Activated T-cell treated with anti-CD3 and anti-CD28 coated beads, Interleukin-2, amount 50 U/mL, for 24 hours (primary cell): ENCODE measurements at places on chromosomes 1 and 21.

DNA sequence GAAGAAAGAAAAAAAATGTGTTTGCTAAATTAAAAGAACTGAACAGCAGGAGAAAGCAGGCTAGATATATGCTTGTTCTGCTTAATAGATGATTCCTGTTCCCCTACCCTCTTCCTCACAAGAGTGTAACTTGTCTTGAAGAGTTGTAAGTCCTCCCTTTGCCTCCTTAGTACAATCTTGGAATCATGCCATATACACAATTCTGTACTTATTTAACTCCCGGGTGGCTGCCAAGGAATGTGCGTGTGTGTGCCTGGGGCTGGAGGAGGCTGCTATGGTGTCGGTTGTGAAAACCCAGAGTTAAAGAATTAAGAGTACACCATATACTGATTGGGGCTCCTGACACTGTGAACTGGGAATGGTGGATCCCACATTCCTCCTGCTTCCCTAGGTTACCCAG, 194.2 kb downstream of the SIPA1L2 start:
- no peak for DNase-seq

DNA sequence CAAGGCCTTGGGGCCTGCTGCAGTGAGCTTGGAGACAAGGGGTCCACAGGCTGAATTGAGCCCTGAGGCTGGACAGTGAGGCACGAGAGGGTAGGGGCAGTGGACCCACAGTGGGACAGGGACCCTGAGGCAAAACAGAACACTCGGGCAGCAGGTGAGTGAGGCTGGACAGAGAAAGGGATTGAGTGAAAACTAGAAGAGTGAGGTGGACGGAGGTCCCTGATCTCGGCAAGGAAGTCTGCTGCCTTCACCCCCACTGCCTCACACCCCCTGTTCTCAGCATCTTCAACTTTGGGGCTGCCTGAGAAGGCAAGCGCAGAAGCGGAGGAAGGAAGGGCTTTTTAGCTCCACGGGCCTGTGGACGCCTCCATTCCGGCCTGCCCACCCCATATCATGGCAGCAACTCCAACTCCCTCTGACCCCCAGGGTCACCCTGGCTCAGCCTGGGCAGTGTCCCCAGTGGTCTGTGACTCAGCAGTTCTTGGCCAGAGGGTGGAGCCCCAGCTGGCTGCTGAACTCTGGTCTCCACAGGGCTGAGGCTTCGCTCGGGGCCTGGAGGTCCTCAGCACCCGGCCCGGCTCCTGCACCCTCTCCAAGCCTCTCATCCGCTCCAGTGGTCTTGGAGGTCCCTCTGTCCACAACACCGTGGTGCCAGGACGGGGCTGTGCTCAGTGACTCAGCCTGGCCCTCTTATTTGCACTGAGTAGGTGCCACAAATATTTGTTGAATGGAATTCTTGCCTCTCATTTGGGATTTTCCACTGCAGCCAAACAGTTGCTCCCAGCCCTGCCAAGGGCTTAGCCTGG, 60.0 kb upstream of the EPS8L3 start:
- DNase-seq = no peak

DNA sequence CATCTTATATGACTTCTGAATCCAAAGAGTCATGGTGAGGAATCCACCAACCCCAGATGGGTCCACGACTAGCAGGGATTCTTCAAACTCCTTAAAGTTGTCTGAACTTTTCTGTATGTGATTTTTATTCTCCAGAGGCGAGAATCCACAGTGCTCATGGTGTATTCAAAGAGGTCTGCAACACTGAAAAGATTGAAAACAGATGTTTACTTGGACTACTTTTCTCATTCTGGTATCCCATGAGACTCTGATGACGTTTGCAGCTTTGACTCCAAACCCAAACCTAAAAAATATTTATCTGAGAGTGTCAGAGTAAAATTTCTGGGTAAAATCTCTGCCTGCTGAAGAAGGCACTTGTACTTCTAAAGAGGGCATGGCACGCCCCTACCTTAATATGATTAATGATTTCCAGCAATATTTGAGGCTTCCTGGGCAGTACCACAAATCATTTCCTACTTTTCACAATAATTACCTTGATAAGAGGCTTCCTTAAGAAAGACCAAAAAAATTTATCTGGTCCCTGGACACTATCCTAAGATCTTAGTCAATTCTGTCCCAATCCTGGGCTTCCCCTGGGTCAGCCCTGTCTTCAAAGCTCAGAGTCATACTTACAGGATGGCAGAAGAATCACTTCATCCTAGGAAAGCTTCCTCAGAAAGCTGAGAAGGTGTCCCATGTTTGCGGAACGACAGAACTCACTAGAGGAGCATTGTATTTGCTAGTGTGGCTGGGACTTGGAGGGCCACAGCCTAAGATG, 76.5 kb upstream of the MAP10 start:
- DNase-seq = no peak

DNA sequence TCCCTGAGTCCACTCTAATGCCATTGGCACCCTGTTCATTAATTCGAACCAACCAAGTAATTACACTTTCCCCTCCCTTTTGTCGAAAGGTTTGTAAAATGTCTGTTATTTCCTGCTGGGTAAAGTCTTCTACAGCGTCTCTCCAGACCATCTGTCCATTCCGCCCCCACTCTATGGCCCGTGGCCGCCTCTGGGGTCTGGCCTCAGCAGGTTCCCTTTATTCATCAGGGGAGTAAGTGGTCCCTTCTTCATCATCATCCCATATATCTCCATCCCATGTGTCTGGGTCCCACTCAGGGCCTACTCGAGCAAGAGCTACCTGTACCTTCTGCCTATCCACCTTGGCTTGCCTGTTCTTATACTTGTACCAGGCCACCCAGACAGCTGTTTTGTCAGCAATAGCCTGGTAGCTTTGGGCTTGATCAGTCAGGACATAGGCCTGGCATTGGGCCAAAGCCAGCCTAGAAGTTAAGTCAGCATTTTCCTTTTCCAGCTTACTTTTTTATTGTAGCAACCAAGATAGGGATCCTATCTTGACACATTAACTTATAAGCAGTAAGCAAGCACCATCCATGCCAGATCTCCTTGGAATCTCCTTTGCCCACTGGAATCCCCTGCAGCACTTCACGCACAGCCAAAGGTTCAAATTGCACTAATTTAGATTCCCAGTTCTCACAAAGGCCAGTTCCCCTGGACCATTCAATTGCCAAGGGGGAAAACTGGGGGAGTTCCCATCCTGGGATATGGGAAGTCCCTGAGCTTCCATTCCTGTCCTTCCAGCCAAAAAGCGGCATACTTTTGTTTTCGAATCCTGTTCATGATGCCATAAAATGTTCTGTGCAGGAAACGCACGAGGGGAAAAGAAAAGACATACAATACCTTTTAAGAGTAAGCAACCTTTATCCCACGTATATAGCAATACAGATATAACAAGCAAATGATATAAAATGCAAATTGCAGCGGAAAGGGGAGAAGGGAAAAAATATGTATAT, 6.6 kb upstream of the STUM start:
- no peak for DNase-seq

- DNase-seq = no peak
Measured at GRCh38 chr1:155295183-155295941, 5.9 kb downstream of the PKLR start.

- no peak for DNase-seq
Measured at GRCh38 chr1:2132222-2133038, 62.1 kb downstream of the FAAP20 start.

- DNase-seq = no peak
Measured at GRCh38 chr1:233245191-233245765, 50.2 kb downstream of the PCNX2 start.

DNA sequence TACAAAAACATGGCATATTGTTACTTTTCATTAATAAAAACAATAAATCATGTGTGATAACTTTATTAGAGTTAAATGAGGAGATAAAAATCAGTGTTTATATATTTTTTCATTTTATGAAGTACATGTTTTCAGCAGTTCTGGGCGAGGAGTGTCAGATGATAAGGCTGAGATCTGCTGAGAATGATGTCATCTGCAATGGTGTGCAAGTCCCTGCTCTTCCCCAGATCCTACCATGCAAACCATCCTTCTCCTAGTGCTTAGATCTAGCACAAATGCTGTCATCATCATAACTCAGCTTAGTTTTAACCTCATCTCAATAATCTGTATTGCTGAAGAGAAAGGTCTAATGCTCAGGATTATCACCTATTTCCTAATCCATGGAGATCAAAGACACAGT, 214.4 kb upstream of the DAB1 start:
- DNase-seq = no peak

DNA sequence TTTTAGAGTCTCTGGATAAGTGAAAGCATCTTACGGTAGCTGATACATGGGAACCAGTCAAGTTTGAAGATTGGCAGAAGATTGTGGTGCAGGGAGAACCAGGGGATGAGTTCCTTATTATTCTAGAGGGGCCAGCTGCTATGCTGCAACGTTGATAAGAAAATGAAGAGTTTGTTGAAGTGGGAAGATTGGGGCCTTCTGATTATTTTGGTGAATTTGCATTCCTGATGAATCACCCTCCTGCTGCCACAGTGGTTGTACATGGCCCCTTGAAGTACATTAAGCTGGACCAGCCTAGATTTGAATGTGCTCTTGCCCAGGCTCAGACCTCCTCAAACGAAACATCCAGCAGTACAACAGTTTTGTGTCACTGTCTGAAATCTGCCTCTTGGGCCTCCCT, 45.9 kb downstream of the BTBD8 start:
- DNase-seq = no peak

DNA sequence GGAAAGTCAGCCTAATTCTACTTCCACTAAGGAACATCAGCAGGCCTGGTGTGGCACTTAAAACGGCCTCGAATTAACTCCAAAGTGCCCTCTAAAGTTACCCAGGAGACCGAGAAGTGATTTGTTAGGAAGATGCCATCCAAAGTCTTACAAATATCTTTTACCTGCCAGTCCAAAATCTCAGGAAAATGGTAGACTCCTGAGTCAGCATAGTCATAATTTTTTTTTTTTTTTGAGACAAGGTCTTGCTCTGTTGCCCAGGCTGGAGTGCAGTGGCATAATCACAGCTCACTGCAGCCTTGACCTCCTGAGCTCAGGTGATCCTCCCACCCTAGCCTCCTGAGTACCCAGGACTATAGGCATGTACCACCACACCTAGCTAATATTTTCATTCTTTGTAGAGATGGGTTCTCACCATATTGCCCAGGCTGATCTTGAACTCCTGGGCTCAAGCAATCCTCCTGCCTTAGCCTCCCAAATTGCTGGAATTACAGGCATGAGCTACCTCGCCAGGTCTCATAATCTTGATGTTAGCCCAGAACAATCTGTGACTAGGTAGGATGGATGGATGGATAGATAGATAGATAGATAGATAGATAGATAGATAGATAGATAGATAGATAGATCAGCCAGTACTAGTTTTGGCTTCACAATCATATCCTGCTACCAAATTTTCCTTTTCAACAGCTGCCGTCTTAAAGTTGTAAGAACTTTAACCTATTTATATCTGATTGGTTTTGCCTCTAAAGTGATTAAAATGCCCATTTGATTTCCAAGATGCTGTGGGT, 25.3 kb upstream of the PPP2R5A start:
- DNase-seq = no peak

DNA sequence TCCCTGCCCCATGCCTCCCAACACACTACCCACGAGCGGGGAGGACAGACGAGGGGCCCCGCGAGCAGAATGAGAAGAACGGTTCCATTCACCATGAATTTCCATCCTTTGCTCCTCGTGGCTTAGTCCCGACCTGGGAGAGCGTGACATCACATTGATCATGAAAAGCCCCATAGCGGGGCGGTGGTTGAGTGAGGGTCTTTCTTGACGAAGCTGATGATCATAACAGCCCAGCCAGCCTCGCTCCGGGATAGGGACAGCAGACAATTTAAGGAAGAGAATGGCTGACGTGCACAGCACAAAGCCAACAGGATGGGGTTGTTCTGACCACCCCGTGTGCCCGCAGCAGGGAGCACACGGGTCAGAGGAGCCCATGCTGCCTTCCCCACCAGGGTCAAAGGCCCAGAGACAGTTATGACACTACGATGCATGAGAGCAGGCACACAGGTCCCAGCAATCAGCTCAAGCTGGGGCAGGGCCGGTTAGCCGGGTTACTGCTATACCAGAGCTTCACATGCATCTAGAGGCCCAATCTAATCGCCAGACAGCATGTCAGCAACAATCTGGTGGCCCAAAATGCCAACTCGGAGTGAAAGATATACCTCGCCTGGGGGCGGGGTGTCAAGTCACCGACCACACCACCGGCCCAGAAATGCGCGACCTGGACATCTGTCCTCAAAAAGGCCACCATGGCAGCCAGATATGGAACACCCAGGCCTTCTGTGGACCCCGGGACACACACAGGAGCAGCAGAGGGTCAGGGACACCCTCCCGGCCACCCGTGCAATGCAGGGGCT, 135.2 kb downstream of the LIPI start:
- DNase-seq = no peak
